ENCODE measurements at places on chromosomes 12 and 14. TPM values are rescaled to one million over a fixed set of nuclear protein-coding genes. Genes with fewer than 3 reads are reported as not detected.

Gene DNAH10
- total RNA-seq, result 0.95 TPM

- H3K4me3 ChIP-seq, result no peak overlapping the region
- H3K27me3 ChIP-seq, result peaks cover 35% of the 10 kb centered on the region
- no peaks in the 10 kb centered on the region for H3K4me1 ChIP-seq
- no peak overlapping the region for H3K27ac ChIP-seq
These were observed 5.2 kb downstream of the KRT84 start for GRCh38 chr12:52380271-52380694.

GRCh38 chr14:68975667-68976066 lies 3.4 kb downstream of the ACTN1 start:
- H3K27me3 ChIP-seq, result no peaks in the 10 kb centered on the region
- no peak for DNase-seq
- peak overlapping the region; percentile 87 for H3K4me3 ChIP-seq
- peak overlapping the region; percentile 95 for H3K27ac ChIP-seq
- H3K36me3 ChIP-seq, result peaks cover 52% of the 10 kb centered on the region

Gene KRT80
- 10.7 TPM for total RNA-seq

Gene KCNH3
- 0.10 TPM for total RNA-seq

Gene MYO1H
- not detected for total RNA-seq

DNA sequence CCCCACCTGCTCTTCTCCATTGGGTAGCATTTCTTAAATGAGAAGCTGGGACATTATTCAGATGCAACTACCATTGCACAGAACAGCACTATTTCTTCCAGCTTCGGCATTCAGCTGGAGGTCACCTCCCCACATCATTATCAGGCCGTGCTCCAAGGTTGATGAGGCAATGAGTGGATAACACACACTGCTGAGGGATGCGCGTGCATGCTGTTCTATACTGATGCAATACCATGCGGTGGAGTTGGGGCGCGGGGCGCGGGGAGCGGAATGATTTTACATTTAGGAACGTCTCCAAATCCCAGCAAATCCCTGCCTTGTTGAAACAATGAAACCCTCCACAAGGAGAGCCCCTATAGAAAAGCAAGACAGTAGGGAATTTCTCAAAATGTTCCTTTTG lies 283.4 kb downstream of the GRIN2B start:
- no peak for DNase-seq
- H3K36me3 ChIP-seq, result no peaks in the 10 kb centered on the region
- H3K4me1 ChIP-seq, result no peaks in the 10 kb centered on the region
- H3K27me3 ChIP-seq, result peaks cover 8% of the 10 kb centered on the region

GRCh38 chr14:69408331-69408960 lies 10.0 kb downstream of the SLC39A9 start:
- no peak overlapping the region for H3K4me3 ChIP-seq
- DNase-seq, result no peak
- no peaks in the 10 kb centered on the region for H3K4me1 ChIP-seq
- H3K27ac ChIP-seq, result no peak overlapping the region
- peaks cover 2% of the 10 kb centered on the region for H3K36me3 ChIP-seq

DNA sequence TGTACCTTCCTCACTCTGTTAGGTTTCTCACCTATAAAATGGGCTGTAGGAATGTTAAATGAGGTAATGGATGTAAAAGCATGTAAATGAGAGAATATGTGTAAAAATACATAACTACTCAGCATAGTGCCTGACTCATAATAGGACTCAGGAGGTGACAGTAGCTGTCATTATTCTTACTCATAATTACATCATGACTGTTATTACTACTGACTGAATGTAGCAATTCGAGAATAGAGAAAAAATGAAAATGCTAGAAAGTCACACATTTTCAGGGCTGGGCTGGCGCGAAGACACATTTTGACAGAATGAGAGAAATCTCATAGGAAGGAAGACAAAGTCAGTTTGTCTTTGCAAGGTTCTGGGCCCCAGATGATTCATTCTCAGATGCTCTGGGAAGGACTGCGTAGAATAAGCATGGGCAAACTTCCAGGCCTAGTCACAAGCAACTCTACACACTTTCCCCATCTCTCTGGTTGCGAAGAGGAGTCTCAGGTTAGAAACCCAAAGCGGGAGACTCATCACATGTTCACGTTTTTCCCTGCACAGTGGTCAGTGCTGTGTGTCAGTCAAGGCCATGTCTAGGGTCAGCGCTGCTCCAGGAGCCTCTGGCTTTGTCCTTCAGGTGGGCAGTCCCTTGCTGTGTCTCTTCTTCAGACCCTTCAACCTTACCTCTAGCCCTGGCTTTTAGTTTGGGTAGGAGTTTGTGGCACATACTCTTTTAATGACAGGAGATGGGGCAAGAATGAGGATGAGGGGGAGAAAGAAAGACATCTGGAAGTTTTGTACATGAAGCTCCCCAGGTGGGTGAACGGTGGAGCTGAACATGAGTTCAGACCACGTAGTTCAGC lies 8.4 kb downstream of the GPRC5A start:
- H3K4me3 ChIP-seq, result peak overlapping the region; percentile 23
- peaks cover 84% of the 10 kb centered on the region for H3K4me1 ChIP-seq
- peak overlapping the region; percentile 96 for H3K27ac ChIP-seq

DNA sequence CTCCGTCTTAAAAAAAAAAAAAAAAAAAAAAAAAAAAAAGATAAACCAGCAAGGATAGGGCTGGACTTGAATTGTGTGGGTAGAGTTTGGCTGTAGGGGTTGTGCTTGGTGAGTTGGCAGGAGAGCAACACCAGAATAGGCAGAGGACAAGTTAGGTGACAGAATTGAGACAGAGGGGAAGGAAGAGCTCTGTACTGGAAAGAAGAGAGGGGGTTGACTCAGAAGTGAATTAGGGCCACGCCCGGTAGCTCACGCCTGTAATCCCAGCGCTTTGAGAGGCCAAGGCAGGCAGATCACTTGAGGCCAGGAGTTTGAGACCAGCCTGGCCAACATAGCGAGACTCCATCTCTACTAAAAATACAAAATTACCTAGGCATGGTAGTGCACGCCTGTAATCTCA lies 6.1 kb upstream of the TMEM30B start:
- no peaks in the 10 kb centered on the region for H3K36me3 ChIP-seq
- peaks cover 28% of the 10 kb centered on the region for H3K4me1 ChIP-seq
- no peaks in the 10 kb centered on the region for H3K27me3 ChIP-seq
- DNase-seq, result no peak
- no peak overlapping the region for H3K4me3 ChIP-seq

DNA sequence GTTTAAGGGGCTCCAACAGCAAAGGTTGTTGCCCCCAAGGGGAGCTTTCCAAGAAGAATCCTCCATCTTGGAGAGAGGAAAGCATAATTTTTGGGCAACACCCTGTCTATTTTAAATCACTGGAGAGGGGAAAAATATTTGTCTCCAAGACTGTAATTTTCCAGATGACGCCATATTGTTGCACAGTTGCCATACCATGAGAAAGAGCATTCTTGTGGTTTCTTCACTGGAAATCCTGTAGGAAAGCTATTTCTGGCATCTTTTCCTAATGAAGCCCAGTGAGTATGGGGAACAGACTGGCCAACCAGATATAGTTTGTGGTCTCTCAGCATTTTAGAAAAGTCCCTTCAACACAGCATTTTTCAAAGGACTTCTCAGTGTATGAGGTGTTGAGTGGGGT lies 88.1 kb upstream of the MANSC4 start:
- no peaks in the 10 kb centered on the region for H3K27me3 ChIP-seq
- peak overlapping the region; percentile 96 for H3K27ac ChIP-seq
- H3K36me3 ChIP-seq, result no peaks in the 10 kb centered on the region
- no peak overlapping the region for H3K4me3 ChIP-seq
- DNase-seq, result no peak

Gene NTF3
- total RNA-seq, result 0.80 TPM

GRCh38 chr14:99539491-99539890 lies 58.3 kb downstream of the CCNK start:
- no peak overlapping the region for H3K27ac ChIP-seq
- H3K4me1 ChIP-seq, result peaks cover 36% of the 10 kb centered on the region

GRCh38 chr12:110917467-110917866 lies 2.9 kb downstream of the MYL2 start:
- H3K27me3 ChIP-seq, result peaks cover 3% of the 10 kb centered on the region
- peaks cover 2% of the 10 kb centered on the region for H3K36me3 ChIP-seq
- no peak for DNase-seq

Gene KLRK1
- total RNA-seq, result not detected

GRCh38 chr14:104076743-104077142 lies 8.8 kb upstream of the ASPG start:
- H3K27me3 ChIP-seq, result peaks cover 21% of the 10 kb centered on the region
- H3K4me1 ChIP-seq, result peaks cover 4% of the 10 kb centered on the region
- no peak overlapping the region for H3K27ac ChIP-seq

DNA sequence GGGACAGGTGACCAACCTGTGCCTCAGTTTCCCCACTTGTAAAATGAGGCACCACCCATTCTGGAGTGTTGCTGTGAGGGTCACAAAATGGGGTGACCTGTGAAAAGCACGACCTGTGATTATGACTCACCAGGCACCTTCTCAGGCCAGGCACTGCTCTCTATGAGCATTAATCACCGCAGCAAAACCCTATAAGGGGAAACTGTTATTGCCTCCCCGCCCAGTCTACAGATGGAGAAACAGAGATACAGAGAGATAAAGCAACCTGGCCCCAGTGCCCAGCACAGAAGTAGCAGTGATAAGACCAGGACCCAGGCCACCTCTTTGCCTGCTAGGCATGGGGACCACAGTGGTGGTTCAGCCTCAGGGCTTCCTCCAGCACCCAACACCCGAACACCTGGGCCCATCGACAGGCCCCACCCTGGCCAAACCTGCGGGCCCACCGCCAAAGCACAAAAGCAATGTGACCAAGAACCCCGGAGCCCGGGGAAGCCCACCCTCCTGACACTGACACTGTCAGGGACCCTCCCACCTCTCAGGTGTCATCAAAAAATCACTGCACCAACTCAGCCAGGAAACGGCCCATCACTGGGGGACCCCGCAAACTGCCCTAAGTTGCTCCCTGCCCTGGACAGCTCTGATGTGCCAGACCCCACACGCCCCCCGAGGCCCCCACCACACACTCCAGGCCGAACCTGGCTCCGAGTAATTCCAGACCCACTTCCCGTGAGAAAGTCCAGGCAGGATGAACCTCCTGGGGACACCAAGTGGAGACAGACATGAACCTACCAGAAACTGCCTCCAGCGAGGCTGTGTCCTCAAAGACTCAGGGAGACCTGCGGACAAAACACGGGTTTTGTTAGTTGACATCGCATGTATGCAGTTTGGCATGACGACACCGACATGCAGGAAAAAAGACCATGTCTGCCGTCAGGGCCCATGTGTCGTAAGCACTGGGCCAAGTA lies 32.4 kb downstream of the NCOR2 start:
- H3K27me3 ChIP-seq, result no peaks in the 10 kb centered on the region
- no peak overlapping the region for H3K4me3 ChIP-seq
- no peak for DNase-seq

- H3K4me1 ChIP-seq, result no peaks in the 10 kb centered on the region
- no peaks in the 10 kb centered on the region for H3K36me3 ChIP-seq
- no peak for DNase-seq
- no peak overlapping the region for H3K27ac ChIP-seq
- H3K27me3 ChIP-seq, result no peaks in the 10 kb centered on the region
These were observed 1721.5 kb upstream of the SEL1L start for GRCh38 chr14:83255015-83255726.

GRCh38 chr14:50062438-50063085 lies 53.8 kb downstream of the VCPKMT start:
- peak overlapping the region; percentile 96 for H3K27ac ChIP-seq
- peak overlapping the region; percentile 1 for H3K4me3 ChIP-seq
- H3K27me3 ChIP-seq, result no peaks in the 10 kb centered on the region

GRCh38 chr12:65937161-65937641 lies 112.9 kb downstream of the HMGA2 start:
- H3K27ac ChIP-seq, result peak overlapping the region; percentile 8
- H3K27me3 ChIP-seq, result no peaks in the 10 kb centered on the region
- peaks cover 3% of the 10 kb centered on the region for H3K36me3 ChIP-seq
- no peak for DNase-seq

GRCh38 chr12:48815126-48816110 lies 2.9 kb upstream of the CACNB3 start:
- no peak for DNase-seq
- H3K4me1 ChIP-seq, result peaks cover 75% of the 10 kb centered on the region

- no peak overlapping the region for H3K27ac ChIP-seq
- H3K27me3 ChIP-seq, result peaks cover 8% of the 10 kb centered on the region
- no peak overlapping the region for H3K4me3 ChIP-seq
- DNase-seq, result no peak
- no peaks in the 10 kb centered on the region for H3K36me3 ChIP-seq
These were observed 189.7 kb upstream of the TBX3 start for GRCh38 chr12:114873656-114874055.

GRCh38 chr12:118448341-118448740 lies 72.0 kb downstream of the SUDS3 start:
- H3K27me3 ChIP-seq, result no peaks in the 10 kb centered on the region
- H3K4me1 ChIP-seq, result no peaks in the 10 kb centered on the region
- no peak overlapping the region for H3K27ac ChIP-seq
- DNase-seq, result no peak

DNA sequence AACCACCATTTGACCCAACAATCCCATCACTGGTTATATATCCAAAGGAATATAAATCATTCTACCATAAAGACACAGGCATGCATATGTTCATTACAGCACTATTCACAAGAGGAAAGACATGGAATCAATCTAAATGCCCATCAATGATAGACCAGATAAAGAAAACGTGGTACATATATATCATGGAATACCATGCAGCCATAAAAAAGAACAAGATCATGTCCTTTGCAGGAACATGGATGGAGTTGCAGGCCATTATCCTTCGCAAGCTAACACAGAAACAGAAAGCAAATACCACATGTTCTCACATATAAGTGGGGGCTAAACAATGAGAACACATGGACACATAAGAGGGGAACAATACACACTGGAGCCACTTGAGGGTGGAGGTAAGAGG lies 15.7 kb downstream of the CAPRIN2 start:
- no peak for DNase-seq
- H3K4me3 ChIP-seq, result no peak overlapping the region
- H3K27me3 ChIP-seq, result no peaks in the 10 kb centered on the region
- H3K27ac ChIP-seq, result no peak overlapping the region
- peaks cover 22% of the 10 kb centered on the region for H3K36me3 ChIP-seq
- H3K4me1 ChIP-seq, result peaks cover 9% of the 10 kb centered on the region

Gene PAH
- total RNA-seq, result not detected

GRCh38 chr14:70822530-70823185 lies 13.3 kb upstream of the MAP3K9 start:
- no peak for DNase-seq
- peaks cover 14% of the 10 kb centered on the region for H3K4me1 ChIP-seq
- H3K4me3 ChIP-seq, result peak overlapping the region; percentile 78
- H3K27ac ChIP-seq, result peak overlapping the region; percentile 77
- H3K27me3 ChIP-seq, result no peaks in the 10 kb centered on the region

- H3K4me1 ChIP-seq, result no peaks in the 10 kb centered on the region
- H3K27me3 ChIP-seq, result peaks cover 6% of the 10 kb centered on the region
- DNase-seq, result no peak
- no peak overlapping the region for H3K27ac ChIP-seq
- no peaks in the 10 kb centered on the region for H3K36me3 ChIP-seq
These were observed 211.1 kb upstream of the SFSWAP start for GRCh38 chr12:131499864-131500190.

GRCh38 chr12:252636-253035 lies 10.0 kb downstream of the SLC6A13 start:
- H3K4me3 ChIP-seq, result no peak overlapping the region
- H3K4me1 ChIP-seq, result no peaks in the 10 kb centered on the region
- no peak for DNase-seq
- H3K27me3 ChIP-seq, result peaks cover 37% of the 10 kb centered on the region

All from chondrocyte (in vitro differentiated cells).